ENCODE measurements at places on chromosomes 1 and 21.

DNA sequence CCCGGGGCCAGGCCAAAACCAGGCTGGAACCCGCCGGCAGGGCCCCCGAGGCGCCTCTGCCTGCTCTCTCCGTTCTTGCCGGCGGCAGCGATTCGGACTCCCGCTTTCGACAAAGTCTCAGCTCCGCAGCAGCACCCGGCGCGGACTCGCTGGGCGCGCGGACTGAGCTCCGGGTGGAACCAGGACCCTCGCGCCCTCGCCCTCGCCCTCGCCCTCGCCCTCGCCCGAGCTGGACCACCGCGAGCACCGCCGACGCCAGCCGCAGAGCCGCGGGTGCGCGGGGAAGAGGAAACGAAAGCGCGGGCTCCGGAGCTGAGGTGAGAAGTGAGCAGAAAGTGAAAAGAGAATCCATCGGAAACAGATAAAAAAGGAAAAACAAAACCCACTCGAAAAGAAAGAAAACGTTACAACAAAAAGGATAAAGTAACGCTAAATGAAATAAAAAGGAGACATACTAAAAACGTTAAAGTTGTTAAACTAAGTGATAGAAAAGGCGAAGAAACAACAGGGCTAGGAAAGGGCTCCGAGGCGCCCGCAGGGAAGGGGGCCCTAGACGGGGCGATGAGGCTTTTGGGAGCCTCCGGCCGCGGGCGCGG, 64.9 kb downstream of the MEF2D start:
- no peak for DNase-seq

- DNase-seq, result no peak
These were observed 16.6 kb downstream of the CACNA1S start for GRCh38 chr1:201095581-201095980.

GRCh38 chr1:100230765-100231164, 18.9 kb downstream of the DBT start:
- DNase-seq, result no peak

DNA sequence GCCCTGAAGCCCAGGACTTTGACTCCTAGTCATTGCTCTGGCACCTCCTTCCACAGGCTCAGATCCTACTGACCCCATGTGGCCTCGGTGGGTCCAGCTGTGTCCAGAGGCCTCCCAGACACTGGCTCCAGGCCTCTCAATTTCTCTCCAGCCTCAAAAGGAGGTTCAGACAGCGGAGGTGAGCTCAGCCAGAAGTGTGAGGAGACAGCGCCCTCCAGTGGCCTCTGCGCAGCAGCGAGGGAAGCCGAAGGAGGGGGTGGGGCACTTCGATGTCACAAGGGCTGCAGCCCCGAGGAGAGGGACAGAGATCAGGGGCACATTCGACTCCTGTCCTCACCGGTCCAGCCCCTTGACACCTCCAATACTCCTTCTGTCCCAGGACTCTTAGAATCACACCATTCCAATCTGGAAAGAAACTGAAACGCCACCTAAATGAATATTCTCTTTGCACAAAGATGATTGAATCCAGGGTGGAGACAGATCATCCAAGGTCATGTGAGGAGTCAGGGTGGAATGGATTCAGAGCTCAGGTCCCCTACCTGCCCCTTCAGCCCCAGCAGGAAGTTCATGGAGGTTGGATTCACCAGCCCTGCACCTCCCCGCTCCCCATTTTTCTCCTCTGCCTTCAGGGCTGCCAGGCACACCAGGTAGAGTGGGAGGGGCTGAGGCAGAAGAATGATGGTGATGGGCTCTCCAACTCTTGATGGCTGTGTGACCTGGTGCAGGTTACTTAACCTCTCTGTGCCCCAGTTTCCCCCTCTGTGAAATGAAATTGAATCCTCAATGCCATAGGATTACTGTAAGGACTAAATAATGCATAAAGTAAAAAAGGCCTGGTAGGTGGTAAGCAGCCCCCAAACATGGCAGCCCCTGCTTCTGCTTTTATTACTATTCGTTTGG, 34.8 kb upstream of the ZBTB40 start:
- peak; percentile 75 for DNase-seq

DNA sequence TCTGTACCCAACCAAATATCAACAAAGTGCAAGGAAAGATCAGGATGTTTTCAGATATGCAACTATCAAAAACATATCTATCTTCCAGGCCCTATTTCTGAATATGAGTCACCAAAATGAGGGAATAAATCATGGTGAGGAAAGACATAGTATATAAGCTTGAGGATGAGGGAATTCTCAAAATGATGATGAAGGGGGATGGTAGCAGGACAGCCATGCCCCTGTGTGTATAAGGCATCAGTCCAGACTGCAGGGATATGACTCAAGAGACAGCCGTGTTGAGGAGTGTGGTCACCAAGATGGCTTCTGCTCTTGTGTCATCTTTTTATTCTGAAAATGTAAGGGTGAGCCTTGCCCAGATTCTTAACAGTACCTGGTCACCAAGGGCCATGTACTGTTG, 4.4 kb upstream of the WDR64 start:
- DNase-seq, result no peak
